ENCODE measurements at places on chromosomes 12 and 14.

GRCh38 chr12:95693689-95694088, 96.9 kb downstream of the NTN4 start:
- no peak for DNase-seq

DNA sequence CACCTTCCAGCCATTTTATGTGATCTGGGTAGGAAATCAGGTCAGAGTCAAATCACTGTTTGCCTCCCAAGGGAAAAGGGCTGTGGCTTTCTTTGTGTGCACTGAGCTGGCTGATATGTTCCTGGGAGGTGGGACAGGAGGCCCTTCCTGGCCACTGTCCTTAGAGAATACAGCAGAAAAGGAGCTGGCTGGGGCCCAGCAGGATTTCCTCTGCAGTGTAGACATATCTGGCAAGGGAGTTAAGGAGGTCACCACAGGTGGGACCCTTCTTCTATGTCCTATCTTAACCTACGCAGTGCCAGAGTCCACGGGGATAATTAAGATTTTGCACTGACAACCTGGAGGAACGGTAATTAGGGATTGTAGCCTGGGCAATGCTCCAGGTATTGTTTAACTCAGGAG, 145.3 kb downstream of the NTF3 start:
- no peak for DNase-seq

DNA sequence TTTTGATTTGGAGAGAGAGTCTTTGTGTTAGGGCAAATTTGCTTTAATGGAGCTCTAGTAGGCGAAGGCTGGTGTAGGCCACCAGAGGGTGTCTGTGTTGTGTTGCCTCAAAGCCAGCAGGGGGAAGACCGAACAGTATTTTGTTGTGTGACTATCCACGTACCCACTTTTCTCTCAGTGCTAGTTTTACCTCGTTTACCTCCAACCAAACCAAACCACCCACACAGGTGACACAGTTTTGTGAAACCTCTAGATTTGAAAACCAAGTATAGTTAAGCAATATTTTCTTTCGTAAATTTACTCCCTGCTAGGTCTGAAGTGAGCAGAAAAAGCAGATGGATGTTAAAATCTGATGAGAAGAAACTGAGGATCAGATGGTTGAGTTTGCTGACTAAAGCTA, 36.3 kb upstream of the NPFF start:
- peak; percentile 55 for DNase-seq

GRCh38 chr14:22737052-22737451, 29.4 kb upstream of the OXA1L start:
- DNase-seq: no peak

DNA sequence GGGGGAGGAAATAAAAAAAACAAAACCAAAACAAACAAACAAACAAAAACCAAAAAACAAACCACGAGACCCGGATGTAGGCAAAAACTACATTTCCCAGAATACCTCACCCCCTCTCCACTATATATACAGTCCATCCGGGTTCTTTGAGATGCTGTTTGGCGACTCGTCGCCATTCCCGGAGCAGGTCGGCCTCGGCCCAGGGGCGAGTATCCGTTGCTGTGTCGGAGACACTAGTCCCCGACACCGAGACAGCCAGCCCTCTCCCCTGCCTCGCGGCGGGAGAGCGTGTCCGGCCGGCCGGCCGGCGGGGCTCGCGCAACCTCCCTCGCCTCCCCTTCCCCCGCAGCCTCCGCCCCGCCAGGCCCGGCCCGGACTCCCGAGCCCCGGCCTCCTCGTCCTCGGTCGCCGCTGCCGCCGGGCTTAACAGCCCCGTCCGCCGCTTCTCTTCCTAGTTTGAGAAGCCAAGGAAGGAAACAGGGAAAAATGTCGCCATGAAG, at the start of gene RNF10:
Gene RNF10 (plus strand): TSS at position 154 of the 500 bp plus-strand sequence. CDS start 456 bp downstream, outside the sequence.
- peak; percentile 55 for DNase-seq

DNA sequence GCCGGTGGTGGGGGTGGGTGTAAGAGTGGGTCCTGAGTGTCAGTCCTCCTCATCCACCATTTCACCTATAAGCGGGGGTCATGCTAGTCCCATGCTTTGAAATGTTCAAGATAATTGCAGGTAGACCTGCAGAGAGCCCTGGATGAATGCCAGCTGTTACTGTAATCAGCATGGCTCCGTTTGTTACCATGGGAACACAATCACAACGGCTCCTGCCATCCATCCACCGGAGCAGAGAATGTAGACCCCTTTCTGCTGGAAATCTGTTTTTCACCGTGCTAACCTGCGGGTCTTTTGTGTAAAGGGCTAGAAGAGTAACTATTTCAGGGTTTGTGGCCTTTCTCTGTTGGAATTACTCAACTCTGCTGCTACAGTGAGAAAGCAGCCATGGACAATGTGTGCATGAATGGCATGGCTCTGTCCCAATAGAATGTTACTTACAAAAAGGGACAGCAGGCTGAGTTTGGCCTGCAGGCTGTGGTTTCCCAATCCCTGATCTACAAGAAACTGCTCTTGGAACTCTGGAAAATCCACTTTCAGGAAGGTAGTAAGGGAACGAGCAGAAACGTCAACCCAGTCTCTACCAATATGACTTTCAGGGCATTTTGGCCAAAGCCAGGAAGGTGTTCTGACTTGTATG, 36.1 kb downstream of the KCTD10 start:
- DNase-seq: no peak

DNA sequence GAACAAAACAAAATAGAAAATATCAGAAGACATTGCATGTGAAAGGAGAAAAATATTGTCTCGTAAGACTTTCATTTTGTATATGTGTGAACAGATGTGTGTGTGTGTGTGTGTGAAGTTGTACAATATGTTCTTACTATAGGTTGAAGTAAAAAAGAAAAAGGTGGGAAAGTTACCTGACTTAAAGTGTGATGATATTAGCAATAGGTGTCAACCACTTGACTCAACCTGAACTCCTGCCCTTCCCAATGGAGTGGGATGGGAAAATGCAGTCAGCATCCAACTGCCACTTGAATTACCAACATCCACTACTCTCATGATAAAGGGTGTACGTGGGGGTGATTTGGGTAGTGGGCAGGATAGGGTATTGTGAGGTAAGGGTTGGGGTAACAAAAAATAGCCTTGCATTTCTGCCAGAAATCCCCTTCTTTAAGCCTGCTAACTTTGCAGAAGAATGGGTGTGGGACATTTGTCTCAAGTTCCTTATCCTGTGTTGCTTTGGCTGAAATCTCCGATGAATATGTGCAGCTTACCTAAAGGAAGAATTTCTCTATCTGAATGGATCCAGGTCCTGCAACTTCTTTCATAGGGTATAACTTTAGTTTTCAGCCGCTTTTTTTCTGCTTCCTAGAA, 181.6 kb downstream of the CHST11 start:
- no peak for DNase-seq

DNA sequence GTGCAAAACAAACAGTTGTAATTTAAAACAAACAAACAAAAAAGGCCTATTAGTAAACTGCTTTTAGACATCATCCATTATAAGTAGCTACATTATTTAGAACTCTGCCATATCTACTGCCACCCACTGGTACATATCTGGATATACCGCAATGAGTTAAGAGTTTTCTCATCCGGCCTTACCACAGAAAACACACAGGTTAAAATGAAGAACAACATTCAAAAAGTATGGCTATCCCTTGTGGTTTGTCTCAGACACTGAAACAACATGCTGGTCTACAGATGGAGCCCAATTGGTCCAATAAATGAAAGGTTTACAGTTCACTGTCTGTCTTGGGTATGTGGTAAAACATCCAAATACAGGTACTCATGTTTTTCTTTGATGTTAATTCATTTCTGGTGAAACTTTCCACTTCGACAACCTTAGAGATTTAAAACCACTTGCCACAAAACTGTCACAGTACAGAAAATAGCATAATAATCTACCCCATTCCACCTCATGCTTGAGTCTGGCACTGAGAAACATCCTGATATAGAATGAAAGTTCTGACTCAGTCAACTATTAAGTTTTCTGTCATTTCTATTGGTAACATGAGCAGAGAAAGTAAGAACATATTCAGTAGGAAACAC, 354.3 kb downstream of the CEP128 start:
- no peak for DNase-seq

GRCh38 chr14:102893452-102893851, 29.0 kb upstream of the AMN start:
- peak; percentile 51 for DNase-seq

DNA sequence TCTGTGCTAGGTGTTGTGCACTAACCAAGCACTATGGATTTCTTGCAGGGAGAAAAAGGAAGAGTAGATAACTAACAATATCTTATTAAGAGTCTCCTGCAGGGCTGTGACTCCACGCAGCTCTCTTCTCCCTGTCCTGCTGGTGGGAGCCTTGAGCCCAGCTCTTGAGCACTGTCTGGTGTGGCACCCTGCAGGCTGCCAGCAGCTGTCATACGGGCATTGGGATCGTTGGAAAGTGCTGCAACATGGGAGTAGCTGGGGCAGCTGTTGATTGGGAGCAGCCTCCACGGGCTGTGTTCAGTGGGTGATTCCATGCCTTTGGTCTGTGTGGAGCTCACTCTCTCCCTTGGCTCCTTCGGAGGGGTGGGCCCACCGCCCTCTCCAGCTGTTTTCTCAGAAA, 125.3 kb downstream of the FBXL14 start:
- no peak for DNase-seq

DNA sequence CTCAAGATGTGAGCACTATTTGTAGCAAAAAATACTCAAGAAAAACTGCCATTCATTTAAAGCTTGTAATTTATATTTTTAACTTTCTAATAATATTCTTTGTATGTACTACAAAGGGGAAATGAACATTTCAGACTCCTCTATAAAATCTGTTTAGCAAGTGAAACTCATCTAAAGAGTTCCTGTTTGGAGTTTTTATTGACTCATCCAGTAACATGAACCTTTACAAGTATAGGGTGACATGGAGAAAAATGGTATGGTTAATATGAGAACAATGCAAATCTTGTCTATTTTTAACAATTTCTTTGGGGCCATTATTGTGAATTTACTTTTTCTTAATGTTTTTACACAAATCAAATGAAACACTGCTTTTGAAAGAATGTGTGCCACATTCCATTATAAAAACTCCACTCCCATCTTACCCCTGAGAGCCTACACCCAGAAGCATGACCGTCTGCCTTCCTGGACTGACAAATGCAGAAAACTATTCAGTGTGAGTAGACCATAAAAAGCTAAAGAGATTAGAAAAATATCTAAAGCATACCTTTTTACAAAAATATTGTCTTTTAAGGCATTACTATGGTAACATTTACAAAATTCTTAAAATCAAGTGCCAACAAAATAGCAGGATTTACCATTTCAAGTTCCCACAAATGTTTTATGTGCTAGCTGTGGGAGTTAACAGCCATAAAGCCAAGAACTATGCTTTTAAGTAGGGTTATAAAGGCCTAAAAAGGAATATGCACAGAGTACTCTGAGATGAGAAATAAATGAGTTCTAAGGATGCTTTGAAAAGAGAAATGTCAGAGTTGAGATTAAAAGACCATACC, 144.0 kb downstream of the ADAMTS20 start:
- no peak for DNase-seq
